ENCODE measurements at places on chromosomes 7 and 10. TPM values are rescaled to one million over a fixed set of nuclear protein-coding genes. Genes with fewer than 3 reads are reported as not detected.

DNA sequence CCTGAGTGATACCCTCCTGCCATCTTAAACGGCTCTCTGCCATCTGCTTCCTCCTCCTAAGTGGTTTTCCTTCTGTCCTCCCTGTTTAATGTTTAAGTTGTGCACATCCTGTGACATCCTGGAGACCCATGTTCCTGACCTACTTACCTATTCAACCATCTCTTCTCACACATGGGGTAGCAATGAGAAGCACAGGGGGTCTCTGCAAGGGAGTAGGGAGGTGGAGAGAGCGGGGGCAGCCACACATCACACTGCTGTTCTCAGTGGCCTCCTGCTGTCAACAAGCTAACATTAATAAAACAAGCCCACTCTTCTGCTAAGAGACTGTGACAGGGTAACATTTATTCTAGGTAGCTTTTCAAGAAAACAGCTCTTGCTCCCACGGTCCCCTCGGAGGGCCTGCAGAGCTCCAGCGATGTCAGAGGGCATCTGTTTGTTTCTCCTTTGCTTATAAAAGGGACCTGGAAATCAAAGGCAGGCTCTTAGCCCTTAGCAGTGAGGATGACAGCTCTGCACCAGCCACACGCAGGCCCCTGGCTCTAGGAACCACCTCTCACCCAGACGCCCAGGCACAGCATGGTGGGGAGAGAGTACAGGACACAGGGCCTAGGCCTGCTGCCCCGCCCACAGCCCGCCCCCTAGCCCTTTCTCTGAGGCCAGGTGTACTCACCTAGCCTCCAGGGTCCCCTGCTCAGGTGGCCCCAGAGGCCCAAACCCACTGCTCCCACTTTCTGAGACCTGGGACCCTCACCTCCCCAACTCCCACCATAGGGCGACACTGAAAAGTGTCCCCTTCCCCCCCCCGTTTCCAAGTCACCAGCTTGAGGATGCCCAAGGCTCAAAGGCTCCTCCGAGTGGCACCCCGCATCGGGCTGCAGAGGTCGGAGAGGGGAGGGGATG lies 943 bp upstream of the SLC18A2 start:
- DNase-seq, result peak; percentile 77

DNA sequence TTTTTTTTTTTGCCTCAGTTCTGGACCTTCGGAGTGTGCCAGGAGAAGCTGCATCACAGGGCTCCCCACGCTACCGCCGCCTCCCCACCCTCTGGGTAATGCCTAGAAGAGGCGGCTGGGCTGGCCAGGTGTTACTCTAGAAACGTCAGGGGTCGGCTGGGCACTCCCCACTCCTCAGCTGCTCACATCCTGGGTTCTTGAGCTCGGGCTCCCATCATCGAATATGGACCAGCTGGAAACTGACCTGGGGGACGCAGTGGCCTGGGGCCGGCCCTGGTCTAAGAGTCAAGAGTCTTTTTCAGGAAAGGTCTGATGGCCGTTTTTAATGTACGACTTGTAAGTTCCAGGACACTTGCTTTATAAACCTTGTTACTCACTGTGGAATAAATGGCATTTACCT lies 326.5 kb downstream of the WDR37 start:
- no peak for DNase-seq

DNA sequence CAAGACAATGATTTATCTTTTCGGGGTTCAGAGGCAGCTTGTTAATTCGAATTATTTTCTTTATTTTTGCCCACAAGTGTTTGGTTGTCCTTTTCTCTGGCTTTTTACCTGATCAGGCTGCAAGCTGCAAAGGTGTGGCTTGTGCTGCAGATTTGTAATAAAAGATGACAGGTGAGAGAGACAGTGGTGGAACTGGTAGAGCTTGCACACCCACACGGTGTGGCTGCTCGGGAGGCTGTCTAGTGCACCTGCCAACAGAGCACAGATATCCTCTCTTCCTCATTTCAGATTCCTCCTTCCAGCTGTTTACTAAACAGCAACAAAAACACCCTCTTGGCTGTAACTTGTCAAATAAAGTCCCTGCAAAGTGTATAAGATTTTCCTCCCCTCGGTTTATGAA lies 9.2 kb downstream of the GJD4 start:
- no peak for DNase-seq

DNA sequence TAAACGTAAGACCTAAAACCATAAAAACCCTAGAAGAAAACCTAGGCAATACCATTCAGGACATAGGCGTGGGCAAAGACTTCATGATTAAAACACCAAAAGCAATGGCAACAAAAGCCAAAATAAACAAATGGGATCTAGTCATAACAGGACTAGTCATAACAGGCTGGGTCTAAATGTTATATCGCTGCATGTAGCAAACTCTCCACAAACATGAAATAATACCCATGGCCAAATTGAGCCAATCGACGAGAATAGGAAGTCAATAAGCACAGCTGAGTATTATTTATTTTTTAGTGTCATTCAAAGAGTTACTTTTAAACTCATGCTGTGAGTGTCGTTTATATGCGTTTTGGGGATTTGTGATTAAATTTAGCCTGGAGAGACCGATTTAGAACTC lies 225.1 kb downstream of the TFEC start:
- no peak for DNase-seq

DNA sequence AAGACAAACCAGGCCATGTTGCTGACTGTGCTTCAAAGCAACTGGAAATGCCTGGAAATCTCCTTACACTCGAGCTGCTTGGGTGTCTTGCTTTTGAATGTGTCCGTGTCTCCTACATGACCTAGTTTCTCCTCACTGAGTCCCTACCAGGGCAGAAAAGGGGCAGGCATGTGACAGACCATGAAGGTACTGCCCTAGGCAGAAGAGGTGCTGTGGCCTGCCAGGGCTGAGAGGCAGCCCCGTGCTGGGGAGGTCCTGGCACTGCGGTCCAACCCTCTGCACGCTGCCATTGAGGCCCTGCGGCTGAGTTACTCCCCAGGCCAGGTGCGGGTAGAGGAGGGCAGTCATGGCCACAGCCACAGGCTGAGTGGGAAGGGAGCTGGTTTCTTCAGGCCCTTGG lies 159.3 kb downstream of the LYZL1 start:
- no peak for DNase-seq

- peak; percentile 43 for DNase-seq
Measured at GRCh38 chr7:158443014-158443687, 144.5 kb downstream of the PTPRN2 start.

DNA sequence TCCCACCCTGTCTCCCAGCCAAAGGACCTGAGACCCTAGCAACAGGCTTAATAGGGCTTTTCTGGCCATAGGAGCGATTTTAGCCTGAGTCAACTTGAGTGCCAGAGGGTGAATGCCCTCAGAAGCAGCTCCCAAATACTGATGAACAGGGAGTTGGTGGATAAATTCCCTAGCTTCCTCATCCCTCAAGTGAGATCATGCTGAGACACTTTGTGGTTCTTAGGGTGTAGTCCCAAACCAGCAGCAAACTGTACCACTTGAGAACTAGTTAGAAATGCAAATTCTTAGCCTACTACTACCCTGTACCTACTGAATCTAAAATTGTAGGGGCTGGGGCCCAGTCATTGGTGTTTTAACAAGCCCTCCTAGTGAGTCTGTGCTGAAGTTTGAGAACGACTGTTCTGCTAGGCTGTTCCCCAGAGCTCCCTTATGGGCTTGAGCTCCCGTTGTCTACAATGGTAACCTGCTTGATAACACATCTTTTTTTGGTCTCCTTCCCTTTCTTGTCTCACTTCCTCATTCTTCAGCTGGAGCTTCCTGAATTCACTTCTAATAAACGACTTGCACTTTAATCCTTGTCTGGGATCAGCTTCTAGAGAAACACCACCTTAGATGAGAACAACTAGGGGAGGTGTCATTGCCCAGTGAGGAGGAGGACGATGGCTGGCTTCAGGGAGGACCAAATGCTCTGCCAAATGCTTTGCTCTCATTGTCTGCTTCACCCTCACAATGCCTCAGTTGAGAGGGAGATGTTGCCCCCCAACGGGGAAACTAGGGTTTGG lies 18.2 kb upstream of the CDH23 start:
- no peak for DNase-seq

DNA sequence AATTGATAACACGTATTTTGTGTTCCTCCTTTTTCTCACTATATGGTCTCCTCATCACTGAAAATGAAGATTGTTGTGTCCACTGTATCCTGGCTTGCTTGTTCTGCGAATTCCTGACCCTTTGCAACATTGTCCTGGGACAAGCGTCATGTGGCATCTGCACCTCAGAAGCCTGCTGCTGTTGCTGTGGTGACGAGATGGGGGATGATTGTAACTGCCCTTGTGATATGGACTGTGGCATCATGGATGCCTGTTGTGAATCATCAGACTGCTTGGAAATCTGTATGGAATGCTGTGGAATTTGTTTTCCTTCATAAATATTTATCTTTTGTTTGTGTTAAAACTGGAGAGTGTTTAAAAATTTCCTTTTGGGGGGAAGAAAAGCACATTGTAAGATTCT lies 93.7 kb downstream of the MDFIC start:
- DNase-seq, result peak; percentile 10

The MCM10 gene
- 30.7 TPM for total RNA-seq

DNA sequence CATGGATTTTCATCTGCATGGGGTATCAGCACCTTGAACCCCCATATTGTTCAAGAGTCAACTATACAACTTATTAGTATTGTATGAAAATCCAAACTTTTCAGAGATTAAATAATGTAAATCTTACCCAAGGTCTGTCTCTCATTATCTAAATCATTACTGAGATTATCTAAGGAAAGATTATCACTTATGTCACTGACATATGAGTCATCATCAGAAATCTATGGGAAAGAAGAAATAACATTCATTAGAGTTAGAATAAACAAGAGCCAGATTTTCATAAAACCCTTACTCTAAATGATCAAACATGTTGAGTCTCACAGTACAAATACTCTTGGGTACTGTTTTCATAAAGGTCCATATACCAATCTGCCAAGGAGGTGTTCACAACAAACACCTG lies 83.3 kb upstream of the GSDME start:
- no peak for DNase-seq

Data from GM23338 (cell line).